ENCODE measurements at places on chromosomes 3 and 15.
A peak's percentile ranks its signal among the peaks of the same experiment; 100 is the strongest.

DNA sequence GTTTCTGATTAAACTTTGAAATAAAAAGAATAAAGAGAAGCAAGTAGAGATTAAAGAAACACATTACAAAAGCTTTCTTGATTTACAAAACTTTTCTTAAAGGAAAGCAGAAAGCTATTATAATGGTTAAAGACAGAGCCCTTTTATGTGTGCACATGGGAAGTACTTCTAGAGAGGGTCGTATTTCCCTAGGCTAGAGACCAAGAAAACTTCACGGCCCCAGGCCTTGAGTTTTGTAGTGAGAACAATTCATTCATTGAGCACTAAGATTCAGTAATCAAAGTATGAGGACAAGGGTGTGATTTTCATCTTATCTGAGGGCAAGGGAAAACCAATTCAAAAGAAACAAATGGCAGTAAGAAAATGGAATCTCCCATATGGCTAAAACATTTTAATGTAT, 854.1 kb downstream of the ROBO1 start:
- no peak for DNase-seq

GRCh38 chr3:50246517-50246954, 10.5 kb downstream of the GNAI2 start:
- no peak for DNase-seq

DNA sequence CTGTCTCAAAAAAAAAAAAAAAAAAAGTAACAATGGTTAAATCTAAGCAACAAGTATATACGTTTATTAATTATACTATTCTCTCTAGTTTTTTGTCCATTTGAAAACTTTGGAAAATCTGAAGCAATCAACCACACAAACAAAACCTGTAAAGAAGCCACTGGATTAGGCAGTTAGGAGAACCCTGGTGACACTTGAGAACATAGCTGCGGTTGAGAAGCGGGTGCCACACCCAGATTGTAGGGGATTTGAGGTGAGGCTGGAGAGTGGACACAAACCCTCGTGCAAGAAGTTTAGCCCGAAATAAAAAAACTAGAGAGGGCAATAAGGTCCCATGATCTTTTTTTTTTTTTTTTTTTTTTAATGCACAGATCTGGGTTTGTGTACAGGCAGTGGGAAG, 25.9 kb upstream of the ZBTB38 start:
- no peak for DNase-seq

GRCh38 chr3:119293871-119294695, at the start of gene ARHGAP31:
ARHGAP31 (plus strand) TSS chr3:119294383; CDS start chr3:119294905, 522 bp downstream.
- peak; percentile 73 for DNase-seq

DNA sequence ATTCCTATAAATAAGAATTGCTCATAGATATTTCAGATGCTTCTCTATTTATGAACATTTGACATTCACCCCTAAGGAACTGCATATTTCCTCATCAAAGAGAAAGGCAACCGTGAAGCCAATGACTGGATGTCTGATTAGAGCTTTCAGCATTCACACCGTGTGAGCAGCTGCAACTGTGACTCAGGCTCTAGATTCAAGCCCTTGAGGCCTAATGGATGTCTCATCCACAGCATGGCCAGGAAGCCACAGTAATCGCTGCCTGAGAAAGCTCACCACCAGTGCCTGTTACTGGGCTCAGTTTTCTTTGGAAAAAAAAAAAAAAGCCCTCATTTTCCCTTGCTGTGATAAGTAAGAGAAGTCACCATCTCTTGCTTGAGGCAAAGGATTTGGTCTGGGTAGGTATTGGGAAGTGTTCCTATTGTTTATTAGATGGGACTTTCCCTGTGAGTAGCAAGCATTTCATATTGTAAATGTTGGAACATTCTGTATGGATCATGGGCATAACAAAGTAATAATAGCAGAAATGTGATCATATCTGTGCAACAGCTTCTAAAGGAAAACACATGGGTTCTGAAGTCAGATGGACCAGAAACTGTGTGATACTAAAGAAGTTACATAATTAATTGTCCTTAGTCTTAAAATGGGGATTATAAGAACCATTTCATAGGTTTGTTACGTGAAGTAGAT, 783.7 kb downstream of the AGBL1 start:
- peak; percentile 5 for DNase-seq
